ENCODE measurements at places on chromosomes 12 and 14.

- no peak for DNase-seq
Measured at GRCh38 chr14:68182492-68182891, 362.9 kb downstream of the RAD51B start.

- no peak for DNase-seq
Measured at GRCh38 chr14:100065111-100065871, at the start of gene EVL. EVL (plus strand) TSS chr14:100065422; CDS start chr14:100065501, 79 bp downstream.

DNA sequence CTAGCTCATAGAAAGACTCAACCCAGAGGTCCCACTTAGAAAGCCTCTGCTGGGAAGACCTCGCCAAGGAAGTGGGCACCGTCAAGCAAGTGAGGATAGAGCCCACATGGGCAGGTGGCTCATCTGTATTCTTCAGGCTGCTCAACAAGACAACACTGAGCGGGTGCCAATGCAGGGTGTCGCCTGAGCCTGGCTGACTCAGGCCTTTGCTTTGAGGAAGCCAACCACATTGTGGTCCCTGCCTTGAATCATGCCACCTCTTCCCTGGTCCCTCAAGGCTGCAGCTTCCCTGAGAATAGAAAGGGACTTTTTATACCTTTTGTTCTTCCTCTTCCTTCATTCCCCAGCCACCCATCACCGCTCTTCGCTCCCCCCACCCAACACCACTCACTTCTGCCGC, 2.1 kb upstream of the RNASE13 start:
- no peak for DNase-seq

- no peak for DNase-seq
Measured at GRCh38 chr14:38243696-38244240, 12.1 kb downstream of the CLEC14A start.

DNA sequence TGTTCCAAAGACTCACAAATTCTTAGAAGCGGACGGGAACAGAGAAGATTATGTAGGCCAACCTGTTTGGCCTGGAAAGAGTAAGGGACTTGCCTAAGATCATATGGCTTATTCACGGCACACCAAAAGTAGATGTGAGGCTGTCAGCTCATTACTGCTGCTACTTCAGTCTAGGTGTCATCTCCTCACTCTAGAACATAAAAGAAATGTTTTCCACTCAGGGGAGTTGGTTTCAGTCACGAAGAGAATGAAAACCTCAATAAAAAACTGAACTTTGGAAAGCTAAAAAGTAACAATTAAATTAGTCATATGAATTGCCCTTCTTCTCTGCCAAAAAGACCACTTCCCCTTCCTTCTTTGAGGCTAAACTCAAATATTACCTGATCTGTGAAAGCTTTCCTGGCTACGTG, 658 bp upstream of the CEP128 start:
- DNase-seq = no peak

DNA sequence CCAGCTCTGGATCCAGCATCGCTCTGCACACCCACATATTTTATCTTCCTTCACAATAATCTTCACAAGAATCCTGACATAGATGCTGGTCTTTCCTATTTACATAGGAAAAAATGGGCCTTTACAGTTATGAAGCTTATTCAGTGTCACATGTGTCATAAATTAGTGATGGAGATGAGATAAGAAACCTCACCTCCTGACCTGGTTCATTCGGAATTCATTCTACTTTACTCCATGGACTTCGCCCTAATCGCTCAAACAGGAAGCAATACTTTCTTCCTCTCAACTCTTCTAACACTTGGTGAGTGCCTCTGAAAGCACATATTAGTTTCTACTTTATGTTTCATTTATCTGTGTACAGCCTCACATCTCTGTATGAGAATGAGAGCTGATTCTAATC, 12.0 kb upstream of the SINHCAF start:
- DNase-seq = no peak

DNA sequence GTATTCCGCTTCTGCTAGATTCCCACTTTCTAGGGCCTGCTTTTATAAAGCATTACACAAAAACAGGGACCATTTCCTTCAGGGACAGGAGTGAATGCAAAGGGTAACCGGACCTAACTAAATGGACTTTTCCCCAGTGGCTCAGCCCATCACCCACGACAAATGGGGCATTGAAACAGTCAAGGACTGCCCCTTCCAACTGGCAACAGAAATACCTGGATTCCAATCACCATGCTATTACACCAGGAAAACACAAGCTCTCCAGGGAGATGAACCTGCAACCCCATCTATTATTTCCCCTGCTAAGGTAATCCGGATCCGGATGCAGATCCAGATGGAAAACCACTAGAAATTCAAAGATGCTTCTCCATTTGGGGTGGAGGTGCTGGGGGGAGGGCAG, 1.0 kb downstream of the MPHOSPH9 start:
- no peak for DNase-seq

- no peak for DNase-seq
Measured at GRCh38 chr14:71250791-71251190, 343.5 kb downstream of the PCNX1 start.

GRCh38 chr12:43362910-43363694, 188.9 kb downstream of the ADAMTS20 start:
- no peak for DNase-seq

- DNase-seq = peak; percentile 76
Measured at GRCh38 chr12:2891240-2892053, 756 bp downstream of the TULP3 start.

All from psoas muscle (tissue), 8 donors.